8988T (cell line): ENCODE measurements at places on chromosomes 4 and X.

DNA sequence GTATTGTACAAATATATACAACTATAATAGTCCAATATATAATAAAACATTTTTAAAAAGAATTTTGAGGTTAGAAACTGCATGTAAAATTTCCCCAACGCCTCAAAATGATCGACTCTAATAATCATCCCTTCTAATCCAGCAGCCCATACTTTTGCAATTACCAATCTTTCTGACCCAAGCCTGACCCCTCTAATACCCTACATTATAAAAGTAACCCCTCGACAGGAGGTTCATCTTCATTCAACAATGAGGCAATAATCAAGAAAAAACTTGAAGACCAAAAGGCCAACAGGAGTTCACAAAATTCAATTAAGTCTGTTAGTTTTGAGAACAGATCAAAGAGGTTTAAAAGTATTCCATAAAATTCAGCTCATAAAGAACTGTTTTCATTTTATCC is 393.5 kb downstream of the GPM6A start:
- no peak for DNase-seq

- DNase-seq = no peak
These were observed 767.3 kb upstream of the TENM3 start for GRCh38 chr4:181475781-181476507.

DNA sequence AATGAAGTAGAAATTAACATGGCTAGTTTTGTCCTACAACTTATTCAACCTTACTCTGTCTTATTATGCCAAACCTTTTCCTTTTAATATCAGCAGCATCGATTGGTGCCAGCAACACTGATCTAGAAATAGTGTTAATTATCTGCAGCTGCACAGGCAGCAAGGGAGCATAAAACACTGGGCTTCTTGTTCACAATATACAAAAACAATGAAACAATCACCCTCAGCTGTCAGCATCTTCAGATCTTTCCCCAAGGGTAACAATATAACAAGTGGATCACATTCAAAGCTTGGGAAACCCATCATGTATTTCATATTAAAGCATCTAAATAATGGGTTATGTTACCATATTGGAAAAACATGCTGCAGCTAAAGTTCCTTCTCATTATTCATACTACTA is 238.1 kb downstream of the SPOCK3 start:
- DNase-seq = no peak

- DNase-seq = no peak
These were observed 17.7 kb upstream of the SLC7A11 start for GRCh38 chr4:138259824-138260223.

DNA sequence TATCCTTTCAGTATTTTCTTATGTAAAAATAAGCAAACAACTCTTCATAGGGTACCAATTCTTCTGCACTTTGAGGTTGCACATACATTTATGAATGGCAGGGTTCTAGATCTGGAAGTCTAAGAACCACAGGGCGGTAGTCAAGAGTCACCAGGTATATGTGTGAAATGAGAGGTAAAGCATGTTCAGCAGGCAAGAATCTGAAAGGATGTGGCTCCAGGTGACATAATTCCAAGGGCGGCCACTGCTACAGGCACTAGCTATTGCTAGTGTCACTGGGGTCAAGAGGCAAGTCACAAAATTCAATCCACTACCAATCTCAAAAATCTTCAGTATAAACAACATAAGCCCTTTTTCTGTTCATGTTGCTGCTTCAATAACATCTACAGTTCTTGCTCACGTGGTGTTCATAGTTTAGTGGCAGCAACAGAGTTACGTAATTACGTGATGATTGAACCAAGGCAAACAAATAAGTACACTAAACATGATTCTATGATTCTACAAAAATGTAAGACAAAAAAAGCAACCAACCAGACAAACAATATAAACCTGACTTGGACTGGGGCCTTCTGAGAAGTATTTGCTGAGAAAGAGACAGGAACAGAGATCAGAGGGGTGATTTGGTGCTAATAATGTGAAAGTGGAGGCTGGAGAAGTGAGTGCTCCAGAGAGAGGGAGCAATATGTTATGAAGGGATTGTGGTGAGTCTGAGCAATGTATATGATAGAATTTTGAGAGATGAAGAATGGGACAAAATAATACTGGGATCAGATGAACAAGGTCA is 101.7 kb downstream of the NAA11 start:
- DNase-seq = no peak

GRCh38 chr4:94363136-94363655 is 20.6 kb upstream of the HPGDS start:
- no peak for DNase-seq

GRCh38 chr4:140559696-140560095 is 9.1 kb downstream of the UCP1 start:
- no peak for DNase-seq

DNA sequence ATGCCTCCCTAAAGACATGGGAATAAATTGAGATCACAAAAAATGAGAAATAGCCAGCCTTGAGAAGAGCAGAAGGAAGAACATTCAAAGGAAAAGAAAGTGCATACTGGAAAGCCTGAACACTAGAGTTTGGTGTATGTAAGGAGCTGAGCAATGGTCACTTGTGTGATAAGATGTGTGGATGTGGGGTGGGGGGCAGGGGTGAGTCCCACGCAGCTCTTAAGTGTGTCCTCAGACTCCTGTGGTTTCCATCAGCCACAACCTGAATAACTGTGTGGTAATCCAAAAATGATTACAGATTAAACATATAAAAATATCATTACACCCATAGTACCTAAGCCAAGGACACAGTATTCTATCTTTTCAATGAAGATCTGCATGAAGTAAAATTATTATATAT is 59.9 kb downstream of the ELOVL6 start:
- no peak for DNase-seq

DNA sequence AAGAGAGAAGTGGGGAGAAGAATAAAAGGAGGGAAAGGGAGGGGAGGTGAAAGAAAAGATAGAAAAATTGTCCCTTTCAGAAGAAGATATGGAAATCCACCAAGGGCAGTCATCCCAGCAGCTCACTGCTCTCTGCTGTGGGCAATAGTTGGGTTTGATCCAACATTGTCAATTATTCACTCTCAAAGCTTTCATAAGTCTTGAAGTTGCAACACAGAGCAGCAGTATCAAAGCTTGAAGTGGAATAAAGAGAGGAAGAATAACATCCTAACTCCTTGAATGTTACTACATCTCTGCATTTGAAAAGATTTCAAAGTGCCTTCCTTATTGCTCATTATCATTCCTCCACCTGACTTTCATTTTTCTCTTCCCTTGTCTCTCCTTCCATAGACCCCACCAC is 62.3 kb upstream of the HHIP start:
- DNase-seq = no peak

GRCh38 chr4:89894649-89895550 is at the start of gene MMRN1:
TSS of gene MMRN1 (plus strand) at chr4:89894854. CDS start at chr4:89894972, 118 bp downstream.
- DNase-seq = no peak

DNA sequence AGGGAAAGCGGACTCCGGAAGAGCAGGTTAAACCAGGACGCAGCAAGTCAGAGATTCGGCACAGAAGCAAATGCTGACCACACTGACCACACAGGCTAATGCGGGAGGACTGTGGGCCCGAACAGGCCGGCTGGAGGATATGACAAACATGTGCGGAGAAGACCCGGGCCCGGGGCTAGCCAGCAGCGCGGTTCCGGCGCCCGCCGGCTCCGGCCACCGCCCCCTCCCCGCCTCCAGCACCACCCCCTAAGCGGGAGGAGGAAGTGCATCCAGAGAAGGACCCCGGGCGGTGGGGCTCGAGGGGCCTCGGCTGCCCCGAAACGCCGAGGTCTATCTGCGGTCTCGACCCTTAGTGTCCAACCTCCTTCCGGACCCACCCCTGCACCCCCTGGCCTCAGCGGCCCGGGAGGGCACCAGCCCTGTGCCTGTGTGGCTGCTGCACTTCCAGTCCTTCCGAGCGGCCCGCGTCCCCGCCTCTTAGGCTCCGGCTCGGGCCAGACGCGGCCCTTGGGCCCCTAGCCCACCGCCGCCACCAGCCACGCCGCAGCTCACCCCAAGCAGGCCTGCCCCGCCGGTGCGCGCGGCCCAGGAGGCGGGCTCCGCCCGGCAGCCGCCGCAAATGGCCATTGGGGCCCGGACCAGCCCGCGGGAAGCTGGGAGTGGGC is 2.1 kb downstream of the ELOVL6 start:
- peak; percentile 26 for DNase-seq

DNA sequence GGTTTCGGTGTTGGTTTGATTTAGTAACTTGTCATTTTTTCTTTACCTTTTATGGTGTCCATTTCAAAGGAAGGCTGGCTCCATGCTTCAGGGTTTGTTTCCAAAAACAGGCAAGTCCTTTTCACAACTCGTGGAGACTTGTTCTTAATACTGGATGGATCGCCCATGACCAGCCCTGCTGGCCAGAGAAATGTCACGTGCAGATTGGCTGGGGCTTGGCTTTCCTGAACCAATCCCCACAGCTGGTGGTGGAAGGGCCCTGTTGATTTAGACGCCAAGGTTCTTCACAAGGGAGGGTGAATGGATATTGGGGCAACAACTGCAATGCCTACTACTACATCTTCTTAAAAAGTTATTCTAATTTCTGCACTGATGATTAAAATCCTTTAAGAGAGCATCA is 92.6 kb downstream of the SHROOM3 start:
- no peak for DNase-seq

- DNase-seq = no peak
These were observed 350.3 kb downstream of the PTTG2 start for GRCh38 chr4:38310446-38311043.

DNA sequence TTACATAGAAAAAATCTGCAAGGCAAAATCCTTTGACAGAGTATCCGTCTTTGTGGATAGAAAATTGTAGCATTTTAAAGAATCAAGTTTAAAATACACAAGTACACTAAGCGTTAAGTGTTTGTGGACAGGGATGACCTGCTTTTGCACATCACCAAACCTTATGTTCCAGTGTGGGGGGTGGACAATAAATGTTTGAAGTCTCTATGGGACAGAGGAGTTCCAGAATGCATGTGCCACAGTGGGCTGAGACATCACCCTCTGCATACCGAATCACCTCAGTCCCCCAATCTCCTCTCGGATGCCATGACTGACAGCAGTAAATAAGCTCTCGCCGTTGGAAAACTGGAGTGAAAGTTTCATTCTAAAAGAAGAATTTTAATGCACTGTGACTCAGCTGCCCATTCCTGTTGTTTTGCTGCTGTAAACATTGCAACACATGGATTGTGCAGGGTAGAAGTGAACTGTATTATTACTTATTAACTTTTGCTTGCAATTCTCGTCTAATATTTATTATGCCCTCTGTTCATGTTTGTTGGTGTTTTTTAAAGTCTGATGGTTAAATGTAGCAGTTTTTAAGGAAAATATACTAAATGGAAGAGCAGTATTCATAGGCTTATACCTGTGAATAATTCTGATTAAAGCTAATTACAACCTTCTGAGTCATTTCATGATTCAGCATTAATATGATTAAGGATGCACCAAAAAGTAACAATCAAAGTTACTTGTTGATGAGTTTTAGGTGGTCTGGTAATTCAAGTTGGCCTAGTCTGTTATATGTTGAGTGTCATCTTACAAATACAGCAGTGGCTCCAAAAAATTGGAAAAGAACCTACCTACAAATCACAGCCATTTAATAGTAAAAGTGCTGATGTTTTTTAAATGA is 24.0 kb downstream of the CDKN2AIP start:
- no peak for DNase-seq

- no peak for DNase-seq
These were observed 42.1 kb downstream of the RBPJ start for GRCh38 chr4:26362745-26363439.

GRCh38 chr4:12894062-12894461 is 590.1 kb downstream of the RAB28 start:
- DNase-seq = no peak

DNA sequence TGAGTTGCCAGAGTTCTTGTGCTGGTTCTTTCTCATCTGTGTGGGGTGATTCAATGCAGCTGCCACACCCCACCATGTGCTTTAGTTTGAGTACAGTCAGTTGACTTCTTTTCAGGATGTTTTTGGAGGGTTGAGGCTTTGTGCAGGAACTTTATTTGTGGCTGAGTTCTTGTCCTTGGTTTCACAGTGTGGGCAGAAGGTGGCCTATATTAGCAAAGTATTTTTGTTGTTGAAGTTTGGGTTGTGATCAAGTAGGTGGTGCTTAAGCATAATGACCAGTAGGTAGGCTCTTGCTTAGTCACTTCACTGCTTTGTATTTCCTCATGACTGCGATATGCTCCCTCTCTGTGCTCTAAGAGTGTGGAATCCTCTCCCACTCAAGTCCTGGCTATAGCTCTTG is 80.3 kb downstream of the ARHGAP24 start:
- DNase-seq = no peak

- no peak for DNase-seq
These were observed 11.0 kb downstream of the LHFPL1 start for GRCh38 chrX:112668476-112669409.

- DNase-seq = no peak
These were observed 4.4 kb downstream of the RBM3 start for GRCh38 chrX:48578661-48579128.

DNA sequence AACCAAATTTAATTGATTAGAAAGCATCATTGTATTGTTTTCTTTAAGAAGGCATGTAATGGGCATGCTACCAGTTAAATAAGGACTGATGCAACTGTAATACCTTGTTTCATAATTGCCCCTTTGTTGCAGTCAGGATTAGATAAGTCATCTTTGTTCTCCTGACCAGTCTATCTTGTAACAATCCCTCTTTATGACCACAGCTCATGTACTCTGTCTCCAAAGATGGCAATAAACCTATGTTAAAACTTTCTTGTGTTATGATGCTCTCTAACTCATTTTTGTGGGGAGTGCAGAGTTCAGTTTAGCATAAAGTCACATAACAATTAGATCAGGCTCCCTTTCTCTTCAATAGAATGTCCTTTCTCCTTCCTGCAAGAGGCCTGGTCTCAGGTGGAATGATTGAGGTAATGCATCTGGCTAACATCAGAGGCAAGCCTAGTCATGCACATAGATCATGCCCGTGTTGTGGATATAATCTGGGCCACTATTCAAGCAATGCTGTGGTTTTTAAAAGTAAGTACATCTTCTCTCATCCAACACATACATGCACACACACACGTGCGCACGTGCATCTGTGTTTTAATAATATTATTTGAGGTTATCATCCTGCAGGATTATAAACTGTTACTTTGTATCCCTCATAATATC is 45.6 kb downstream of the TMEM154 start:
- no peak for DNase-seq

DNA sequence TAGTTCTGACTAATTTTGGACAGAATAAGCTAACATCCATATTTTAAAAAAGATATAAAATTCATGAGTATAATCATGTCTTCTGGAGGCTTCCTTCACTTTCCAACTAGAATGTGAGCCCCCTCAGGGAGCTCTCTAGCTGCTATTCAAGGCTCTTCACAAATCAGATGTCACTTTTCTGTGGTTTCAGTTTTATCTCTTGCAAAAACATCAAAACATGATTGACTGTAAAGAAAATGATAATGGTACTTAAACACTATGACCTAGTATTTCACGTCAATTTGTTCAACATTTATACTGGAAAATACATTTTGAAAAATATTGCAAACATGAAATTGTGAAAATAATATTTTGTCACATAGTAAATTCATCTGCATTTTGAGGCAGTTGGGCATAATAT is 234.2 kb downstream of the UNC5C start:
- no peak for DNase-seq

DNA sequence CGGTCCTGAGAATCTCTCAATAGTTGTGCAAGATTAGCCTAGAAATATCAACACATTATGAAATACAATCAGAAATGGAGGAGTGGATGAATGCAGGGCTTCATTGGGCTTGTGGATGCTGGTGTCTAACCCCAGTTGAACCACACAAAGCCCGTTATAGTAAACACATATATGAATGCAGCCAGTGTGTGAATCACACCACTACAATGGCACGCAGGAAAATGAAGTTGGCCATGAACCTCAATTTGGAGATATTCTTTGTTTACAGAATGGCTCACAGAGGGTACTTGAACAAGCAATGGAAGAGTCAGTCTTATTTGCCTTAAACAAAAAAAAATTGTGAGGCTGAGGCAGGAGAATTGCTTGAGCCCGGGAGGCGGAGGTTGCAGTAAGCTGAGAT is 57.8 kb downstream of the SOD3 start:
- no peak for DNase-seq
